Placental pericyte (primary cell): ENCODE measurements at places on chromosomes 12 and 14. TPM values are rescaled to one million over a fixed set of nuclear protein-coding genes. Genes with fewer than 3 reads are reported as not detected.

The PROX2 gene
- not detected in 2 replicates for total RNA-seq

The WIF1 gene
- not detected in 2 replicates for total RNA-seq

The HOXC10 gene
- 3.1 and 5.2 TPM in 2 replicates for total RNA-seq

The NR4A1 gene
- total RNA-seq = 4.2 and 9.6 TPM in 2 replicates

The CACNA1C gene
- 2.4 and 3.6 TPM in 2 replicates for total RNA-seq

The GRIP1 gene
- 0.14 and 0.44 TPM in 2 replicates for total RNA-seq

The CLECL1 gene
- total RNA-seq = not detected in 2 replicates

The RIMBP2 gene
- not detected in 2 replicates for total RNA-seq

The MYO1A gene
- not detected in 2 replicates for total RNA-seq

The POLE2 gene
- 1.3 and 19.2 TPM in 2 replicates for total RNA-seq

The RASAL1 gene
- total RNA-seq = under 0.01 TPM in 1 of 2 replicates, not detected in the other

The ANKRD13A gene
- total RNA-seq = 28.4 and 134 TPM in 2 replicates

The SPATS2 gene
- total RNA-seq = 27.4 and 54.0 TPM in 2 replicates

The KLHL42 gene
- total RNA-seq = 22.5 and 78.5 TPM in 2 replicates

The NPFF gene
- total RNA-seq = not detected in 2 replicates

The GPR137C gene
- total RNA-seq = 0.43 and 0.44 TPM in 2 replicates

The RPL10L gene
- not detected in 2 replicates for total RNA-seq

The FERMT2 gene
- total RNA-seq = 157 and 162 TPM in 2 replicates

The KRT74 gene
- total RNA-seq = not detected in 2 replicates

The KRT75 gene
- total RNA-seq = not detected in 2 replicates

The WNT1 gene
- not detected in 2 replicates for total RNA-seq

The NYNRIN gene
- total RNA-seq = 1.6 and 4.2 TPM in 2 replicates

The MGAT2 gene
- total RNA-seq = 133 and 162 TPM in 2 replicates

The RPGRIP1 gene
- total RNA-seq = 0.22 and 0.29 TPM in 2 replicates

The CLEC14A gene
- total RNA-seq = under 0.01 and 0.29 TPM in 2 replicates

The FAM186B gene
- 0.14 and 0.44 TPM in 2 replicates for total RNA-seq

The PLCZ1 gene
- total RNA-seq = 0.57 TPM in 1 of 2 replicates, not detected in the other

The PLBD1 gene
- 7.3 and 11.4 TPM in 2 replicates for total RNA-seq

The PSME1 gene
- 51.5 and 134 TPM in 2 replicates for total RNA-seq

The E2F7 gene
- total RNA-seq = 46.2 and 92.8 TPM in 2 replicates

The KRT81 gene
- total RNA-seq = 0.14 TPM in 1 of 2 replicates, not detected in the other

The KRT86 gene
- total RNA-seq = under 0.01 TPM in 1 of 2 replicates, not detected in the other
